T-helper 17 cell (primary cell): ENCODE measurements at places on chromosomes 2 and 18.

DNA sequence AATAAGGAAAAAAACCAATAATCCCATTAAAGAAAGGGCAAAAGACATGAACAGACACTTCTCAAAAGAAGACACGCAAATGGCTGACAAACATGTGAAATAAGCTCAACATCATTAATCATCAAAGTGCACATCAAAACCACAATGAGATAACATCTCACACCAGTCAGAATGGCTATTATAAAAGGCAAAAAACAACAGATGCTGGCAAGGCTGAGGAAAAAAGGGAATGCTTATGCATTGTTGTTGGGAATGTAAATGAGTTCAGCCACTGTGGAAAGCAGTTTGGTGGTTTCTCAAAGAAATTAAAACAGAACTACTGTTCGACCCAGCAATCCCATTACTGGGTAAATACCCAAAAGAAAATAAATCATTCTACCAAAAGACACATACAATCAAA lies 285.6 kb downstream of the NR4A2 start:
- no peak for DNase-seq

GRCh38 chr2:223865907-223866508 lies 28.6 kb upstream of the AP1S3 start:
- no peak for DNase-seq

DNA sequence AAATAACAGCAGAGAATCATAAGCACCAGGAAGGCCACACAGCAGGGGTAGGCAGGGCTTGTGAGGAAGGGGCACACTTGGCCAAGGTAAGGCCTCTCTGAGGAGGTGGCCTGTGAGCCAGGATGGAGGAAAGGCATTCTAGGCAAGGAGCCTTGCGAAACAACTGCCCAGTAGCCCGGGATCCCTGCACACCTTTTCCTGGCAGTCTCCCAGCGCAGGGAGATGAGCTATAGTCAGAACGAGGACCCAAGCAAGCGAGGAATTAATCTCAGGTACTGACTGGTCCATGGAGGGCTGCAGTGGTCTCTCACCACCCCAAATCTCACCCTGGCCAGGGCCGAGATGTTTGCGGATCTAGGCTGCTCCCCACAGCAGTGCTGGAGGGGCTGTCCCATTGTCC lies 64.9 kb upstream of the STPG4 start:
- no peak for DNase-seq

- no peak for DNase-seq
Observed at GRCh38 chr2:188519136-188519535, 227.5 kb downstream of the GULP1 start.
